NCI-H1048 (cell line): ENCODE measurements at places on chromosomes 5 and 9.

DNA sequence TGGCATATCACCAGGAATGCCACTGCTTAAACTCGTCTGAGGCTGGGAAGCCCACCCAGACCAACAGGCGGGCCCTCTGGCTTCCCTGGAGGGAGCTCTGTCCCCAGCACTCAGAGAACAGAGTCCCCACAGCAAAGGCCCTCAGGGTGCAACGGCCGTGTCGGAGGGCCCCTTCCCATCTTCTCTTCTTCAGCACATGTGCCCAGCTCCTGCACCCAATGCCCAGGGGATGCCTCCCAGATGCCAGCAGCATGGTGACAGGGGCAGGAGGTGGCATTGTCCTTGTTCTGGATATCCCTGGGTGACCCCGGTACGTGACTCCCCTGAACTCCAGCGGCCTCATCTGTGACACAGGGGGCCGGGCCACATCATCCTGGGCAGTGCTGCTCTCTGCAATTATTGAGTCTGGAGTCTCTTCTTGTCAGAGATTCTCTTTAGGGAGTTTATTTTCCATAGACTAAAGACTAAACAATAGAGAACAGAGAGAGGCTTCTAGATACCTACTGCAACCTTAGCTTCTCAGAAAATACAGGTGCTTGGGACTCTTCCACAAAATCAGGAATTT, 13.6 kb upstream of the OLFM1 start:
- no peak for DNase-seq

DNA sequence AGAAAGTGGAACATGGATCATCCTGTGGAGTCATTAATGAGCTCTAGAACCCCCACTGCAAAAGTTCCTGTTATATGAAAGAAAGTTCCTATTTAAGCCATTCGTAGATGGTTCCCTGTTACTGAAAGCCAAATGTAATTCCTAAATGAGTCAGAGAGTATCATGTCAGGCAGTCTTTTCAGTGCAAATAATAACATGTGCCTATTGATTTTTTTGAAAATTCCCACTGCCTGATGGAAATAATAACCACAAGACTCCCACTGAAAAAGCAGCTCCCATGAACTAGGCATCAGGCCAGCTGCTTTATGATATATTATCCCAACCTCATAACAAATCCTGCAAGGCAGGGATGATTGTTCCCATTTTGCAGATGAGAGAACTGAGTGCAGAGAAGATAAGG, 217.2 kb downstream of the DAB2IP start:
- DNase-seq: no peak

DNA sequence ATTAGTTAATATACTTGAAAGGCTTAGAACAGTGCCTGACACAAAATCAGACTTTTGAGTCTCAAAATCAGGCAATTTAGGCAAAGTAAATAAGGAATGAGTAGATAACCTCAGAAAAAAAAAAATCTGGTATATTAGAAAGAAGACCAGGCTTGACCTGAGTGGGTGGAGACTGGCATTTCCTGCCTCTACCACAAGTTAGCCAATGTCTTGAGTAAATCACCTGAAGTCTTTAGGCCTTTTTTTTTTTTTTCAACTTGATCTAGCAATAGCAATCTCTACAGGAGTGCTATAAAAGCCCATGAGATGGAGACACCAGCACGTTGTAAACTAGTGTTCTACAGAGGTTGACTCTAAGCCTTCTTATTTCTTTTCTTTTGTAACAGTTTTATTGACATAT, 104.2 kb upstream of the RASEF start:
- no peak for DNase-seq

GRCh38 chr9:136742591-136743391, at the start of gene LCN10:
LCN10 (minus strand) TSS chr9:136742940; CDS start chr9:136742903, 37 bp downstream.
- DNase-seq: no peak

DNA sequence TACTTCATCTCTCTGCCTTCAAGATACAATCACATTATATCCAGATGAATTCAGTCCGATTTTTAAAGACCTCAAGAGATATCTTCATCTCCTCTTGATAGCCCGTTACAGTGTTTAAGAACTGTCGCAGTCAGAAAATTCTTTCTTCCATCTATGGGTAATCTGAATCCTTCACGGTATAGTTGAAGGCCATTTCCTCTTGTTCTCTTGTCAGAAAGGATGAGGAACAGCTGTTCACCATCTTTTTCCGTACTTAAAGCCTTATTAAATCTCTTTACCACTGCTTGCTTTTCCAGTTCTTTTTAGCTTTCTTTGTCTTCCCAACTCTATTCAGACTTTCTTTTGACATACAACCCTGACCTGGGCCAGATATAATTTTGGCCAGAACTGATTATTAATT, 121.8 kb downstream of the XRCC4 start:
- DNase-seq: no peak

DNA sequence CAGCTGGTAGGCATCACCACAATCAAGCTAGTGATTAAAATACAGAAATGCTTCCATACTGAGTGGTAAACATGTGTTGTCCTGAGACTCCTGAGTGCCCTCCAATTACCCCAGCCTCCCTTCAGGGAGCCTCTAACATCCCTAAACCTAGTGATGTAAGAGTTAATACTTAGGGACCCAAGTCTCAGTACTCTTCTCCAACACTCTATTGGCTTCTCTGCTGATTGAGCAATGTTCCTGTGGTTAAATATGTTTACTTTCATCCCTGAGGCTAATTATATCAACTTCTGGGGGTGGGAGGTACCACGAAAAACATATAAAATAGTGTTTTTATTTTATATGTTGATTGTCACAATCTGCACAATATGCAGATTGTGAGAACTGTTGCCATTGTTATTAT, 5.0 kb downstream of the GRXCR2 start:
- no peak for DNase-seq
